Cerebellum (tissue), 4 donors: ENCODE measurements at places on chromosomes 6 and 20. TPM values are rescaled to one million over a fixed set of nuclear protein-coding genes. Genes with fewer than 3 reads are reported as not detected.

GRCh38 chr6:27814665-27815424 is 97.4 kb downstream of the OR2B2 start:
- peak; percentile 72 for DNase-seq

GRCh38 chr6:81614292-81614691 is 138.2 kb downstream of the TENT5A start:
- no peak for DNase-seq

GRCh38 chr6:166318649-166319600 is 10.7 kb upstream of the PRR18 start:
- no peak for DNase-seq

GRCh38 chr6:156598855-156599180 is 178.4 kb upstream of the ARID1B start:
- no peak for DNase-seq

GRCh38 chr6:135114355-135115145 is 59.9 kb upstream of the HBS1L start:
- no peak for DNase-seq

DNA sequence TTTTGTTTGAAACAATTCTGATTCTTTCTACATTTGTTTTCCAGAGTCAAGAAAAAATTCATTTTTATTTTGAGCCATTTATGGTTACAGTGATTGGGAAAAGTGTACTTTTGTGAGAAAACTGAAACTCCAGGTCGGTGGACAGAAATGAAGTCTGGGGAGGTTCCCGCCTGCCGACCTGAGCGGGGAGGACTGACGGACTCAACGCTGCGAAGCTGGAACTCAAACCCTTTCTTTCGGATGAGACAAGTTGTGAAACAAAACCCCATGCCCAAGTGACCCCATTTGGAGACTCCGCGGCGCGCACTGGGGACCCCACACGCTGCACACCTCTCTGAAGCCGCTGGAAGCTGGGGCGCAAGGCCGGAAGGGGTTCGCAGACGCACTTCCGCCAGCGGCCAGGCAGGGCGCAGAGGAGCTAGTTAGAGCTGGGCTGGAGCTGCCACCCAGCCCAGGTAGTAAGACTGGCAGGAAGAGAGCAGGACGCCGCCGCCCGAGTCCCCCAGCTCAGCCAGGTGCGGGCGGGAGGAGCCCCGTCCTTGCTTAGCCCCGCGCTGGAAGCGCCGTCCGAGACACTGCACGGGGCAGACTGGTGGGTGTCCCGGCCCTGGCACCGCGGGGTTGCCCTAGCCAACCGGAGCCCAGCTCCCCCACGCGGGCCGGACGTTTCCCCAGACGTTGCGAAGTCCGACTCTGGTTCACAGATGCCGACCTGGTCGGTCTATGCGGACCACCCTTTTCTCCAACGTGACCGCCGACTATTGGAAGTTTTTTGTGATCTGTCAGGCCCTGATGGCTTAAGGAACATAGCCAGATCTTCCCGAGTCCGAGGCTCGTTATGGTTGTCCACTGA is 19.8 kb upstream of the ZSCAN16 start:
- DNase-seq: peak; percentile 90

DNA sequence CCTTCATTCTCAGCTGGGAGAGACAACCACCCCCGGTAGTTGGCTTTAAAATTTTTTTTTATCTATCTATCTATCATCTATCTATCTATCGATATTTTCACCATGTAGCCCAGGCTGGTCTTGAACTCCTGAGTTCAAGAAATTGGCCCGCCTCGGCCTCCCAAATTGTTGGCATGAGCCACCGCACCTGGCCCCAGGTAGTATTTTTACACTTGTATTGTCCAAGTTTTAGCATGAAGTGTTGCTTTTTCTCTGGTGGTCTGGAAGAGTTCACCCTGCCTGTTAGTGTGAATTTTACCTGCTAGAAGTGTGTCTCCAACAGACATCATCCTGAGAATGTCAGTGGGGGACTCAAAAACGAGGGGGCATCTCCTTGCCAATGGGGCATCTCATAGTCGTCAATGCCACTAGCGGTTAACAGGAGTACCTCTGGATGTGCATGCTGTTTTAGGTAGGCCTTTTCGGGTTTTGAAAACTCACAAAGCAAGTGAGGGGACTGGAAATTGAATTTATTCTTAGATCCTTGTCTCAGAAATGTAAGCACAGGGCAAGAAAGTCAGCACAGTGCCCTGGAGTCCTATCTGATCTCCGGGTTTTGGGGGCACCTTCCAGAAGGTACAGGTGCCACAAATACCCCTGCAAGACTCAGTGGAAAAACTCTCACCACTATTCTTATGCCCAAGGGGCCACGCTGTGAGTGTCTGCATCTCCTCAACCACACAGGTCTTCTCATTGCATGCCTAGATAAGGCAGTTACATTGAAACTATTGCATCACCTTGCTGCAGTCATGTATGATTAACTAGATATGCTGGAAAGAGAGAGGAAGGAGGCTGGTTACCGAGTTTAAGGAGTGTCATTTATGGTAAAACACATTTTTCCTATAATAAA is 37.1 kb downstream of the TNFAIP3 start:
- no peak for DNase-seq

DNA sequence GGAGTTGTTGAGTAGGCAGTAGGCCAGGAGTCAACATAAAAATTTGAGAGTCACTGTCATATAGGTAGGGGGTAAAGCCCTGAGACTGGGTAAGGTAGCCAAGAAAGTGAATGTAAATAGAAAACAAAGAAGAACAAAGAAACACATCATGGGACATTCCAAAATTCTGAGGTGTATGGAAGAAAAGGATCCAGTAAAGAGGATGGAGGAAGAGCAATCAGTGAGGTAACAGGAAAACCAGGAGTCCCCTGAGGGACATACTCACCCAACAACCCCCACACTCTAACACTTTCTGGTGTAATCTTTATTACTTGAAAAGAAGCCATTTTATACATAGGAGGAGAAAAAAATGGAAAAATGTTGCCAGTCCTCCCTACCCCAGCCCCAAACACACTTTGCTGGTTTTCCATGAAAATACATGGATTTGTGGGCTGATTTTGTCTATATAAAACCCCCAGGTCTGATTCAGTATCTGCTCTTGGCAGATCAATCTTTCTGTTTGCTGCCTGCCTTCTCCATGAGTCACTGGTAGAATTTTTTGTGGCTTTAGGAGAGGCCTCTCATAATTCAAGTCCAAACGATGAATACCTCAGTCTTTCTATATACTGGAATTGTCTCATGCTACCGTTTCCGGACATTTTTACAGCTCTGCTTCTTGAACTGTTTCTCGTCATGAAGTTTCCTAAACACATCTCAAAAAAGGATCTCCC is 271.4 kb upstream of the MAN1A1 start:
- DNase-seq: no peak

- DNase-seq: peak; percentile 10
These were observed 8.9 kb upstream of the QKI start for GRCh38 chr6:163405412-163406309.

- DNase-seq: no peak
These were observed 19.0 kb downstream of the PNLDC1 start for GRCh38 chr6:159819098-159819497.

DNA sequence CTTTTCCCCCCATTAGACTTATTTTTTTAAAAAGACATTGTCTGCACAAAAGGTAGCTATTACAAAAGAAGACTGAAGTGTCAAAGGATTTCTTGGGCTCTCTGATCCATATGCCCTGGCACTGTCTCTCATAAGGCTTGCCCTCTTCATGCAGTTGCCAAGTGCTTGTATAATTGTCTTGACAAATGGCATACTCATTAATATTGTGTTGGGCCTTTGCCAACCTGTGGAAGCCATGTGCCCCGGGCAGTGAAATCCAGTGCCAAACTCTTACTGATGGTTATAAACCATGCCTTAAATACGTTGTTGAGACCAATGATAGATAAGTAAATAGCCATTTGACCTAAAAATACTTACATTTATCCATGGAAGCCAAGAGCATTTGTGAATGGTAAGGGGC is 98.1 kb downstream of the FARS2 start:
- DNase-seq: peak; percentile 42

DNA sequence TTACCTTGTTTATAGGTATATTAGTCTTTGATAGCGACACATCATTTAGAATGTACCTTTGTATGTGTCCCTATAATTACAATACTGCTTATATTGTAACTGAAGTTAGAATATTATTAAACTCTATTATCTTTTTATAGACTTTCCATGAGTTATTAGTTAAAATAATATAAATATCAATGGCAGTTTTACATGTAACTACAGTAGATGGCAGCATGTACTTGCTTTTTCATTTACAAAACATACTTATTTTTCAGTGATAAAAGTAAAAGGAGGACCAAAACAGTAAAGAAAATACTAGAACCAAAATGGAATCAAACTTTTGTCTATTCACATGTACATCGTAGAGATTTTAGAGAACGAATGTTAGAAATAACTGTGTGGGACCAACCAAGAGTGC is 364.3 kb downstream of the RIMS1 start:
- DNase-seq: no peak

DNA sequence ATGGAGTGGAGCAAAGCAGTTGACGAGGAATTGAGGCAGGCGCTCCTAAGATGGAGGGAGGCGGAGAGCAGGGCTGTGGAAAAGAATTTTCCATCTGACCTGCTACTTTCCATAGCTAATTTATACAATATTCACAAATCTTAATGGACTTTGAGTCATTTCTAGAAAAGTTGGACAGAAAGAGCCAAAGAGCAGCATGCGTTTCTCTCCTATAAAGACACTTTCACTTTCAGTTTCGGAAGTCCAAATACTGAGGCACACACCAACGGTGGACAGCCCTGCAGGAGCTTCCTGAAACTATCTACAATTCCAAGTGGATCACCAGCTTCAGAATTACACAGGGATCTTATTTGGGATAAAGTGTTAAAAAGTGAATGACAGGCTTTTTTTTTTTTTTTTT is 43.5 kb downstream of the PANK2 start:
- no peak for DNase-seq

The GABRR1 gene
- total RNA-seq: 0.09 TPM

The MUC22 gene
- not detected for total RNA-seq

The CAGE1 gene
- 0.18 TPM for total RNA-seq

The NHSL1 gene
- 51.8 TPM for total RNA-seq

The C20orf141 gene
- not detected for total RNA-seq

The BIRC7 gene
- not detected for total RNA-seq

The GJA10 gene
- total RNA-seq: not detected
